Mesangial cell (primary cell): ENCODE measurements at places on chromosomes 13 and 19. TPM values are rescaled to one million over a fixed set of nuclear protein-coding genes. Genes with fewer than 3 reads are reported as not detected.

The ZNF30 gene
- 1.5 and 2.0 TPM in 2 replicates for total RNA-seq

The SELENOV gene
- 0.81 TPM in 1 of 2 replicates, not detected in the other for total RNA-seq

The KLC3 gene
- total RNA-seq = 1.3 and 2.2 TPM in 2 replicates

The LIM2 gene
- total RNA-seq = not detected in 2 replicates

The TEX101 gene
- not detected in 2 replicates for total RNA-seq

The ADAMTS10 gene
- total RNA-seq = 5.5 and 22.7 TPM in 2 replicates

The PNMA8B gene
- 0.81 and 3.3 TPM in 2 replicates for total RNA-seq

The FOXO1 gene
- 5.7 and 11.2 TPM in 2 replicates for total RNA-seq

The PABPC3 gene
- total RNA-seq = 0.33 and 0.51 TPM in 2 replicates

The CEACAM7 gene
- not detected in 2 replicates for total RNA-seq

The RCBTB1 gene
- total RNA-seq = 11.2 and 11.4 TPM in 2 replicates

The MEIOSIN gene
- not detected in 2 replicates for total RNA-seq

The ZNF579 gene
- total RNA-seq = 10.8 and 25.7 TPM in 2 replicates

The CUL4A gene
- total RNA-seq = 141 and 152 TPM in 2 replicates

The SPTBN4 gene
- 0.38 and 0.49 TPM in 2 replicates for total RNA-seq

The ZNF784 gene
- 3.7 and 6.7 TPM in 2 replicates for total RNA-seq

The KLK13 gene
- not detected in 2 replicates for total RNA-seq

The VSTM1 gene
- total RNA-seq = not detected in 2 replicates

The ZNF507 gene
- 7.2 and 9.9 TPM in 2 replicates for total RNA-seq

The OXGR1 gene
- total RNA-seq = 0.16 and 0.51 TPM in 2 replicates

The SEMA6B gene
- 0.49 and 3.3 TPM in 2 replicates for total RNA-seq

The OVOL3 gene
- not detected in 2 replicates for total RNA-seq

The FBN3 gene
- under 0.01 TPM in 1 of 2 replicates, not detected in the other for total RNA-seq

The FGF22 gene
- 0.16 and 0.51 TPM in 2 replicates for total RNA-seq

The CLDN10 gene
- total RNA-seq = 4.9 and 9.0 TPM in 2 replicates

The SIGLEC7 gene
- not detected in 2 replicates for total RNA-seq

The PCP2 gene
- 1.4 TPM in 1 of 2 replicates, not detected in the other for total RNA-seq

The SPRY2 gene
- total RNA-seq = 14.5 and 16.4 TPM in 2 replicates

The MBD3L2 gene
- not detected in 2 replicates for total RNA-seq

The OR7G3 gene
- not detected in 2 replicates for total RNA-seq

The FAM32A gene
- total RNA-seq = 75.9 and 83.8 TPM in 2 replicates

The DNAAF3 gene
- 0.65 and 6.7 TPM in 2 replicates for total RNA-seq

The CALR3 gene
- not detected in 2 replicates for total RNA-seq

The CDX2 gene
- not detected in 2 replicates for total RNA-seq

The IL4I1 gene
- total RNA-seq = 2.3 and 4.4 TPM in 2 replicates

The DCLK1 gene
- total RNA-seq = 2.8 and 4.4 TPM in 2 replicates

The FOXA3 gene
- total RNA-seq = 0.33 and 1.4 TPM in 2 replicates
